Astrocyte (in vitro differentiated cells and primary cell): ENCODE measurements at places on chromosomes 7 and 10.

- DNase-seq, result peak; percentile 26
Observed at GRCh38 chr10:74081192-74081803, 69.3 kb downstream of the AP3M1 start.

DNA sequence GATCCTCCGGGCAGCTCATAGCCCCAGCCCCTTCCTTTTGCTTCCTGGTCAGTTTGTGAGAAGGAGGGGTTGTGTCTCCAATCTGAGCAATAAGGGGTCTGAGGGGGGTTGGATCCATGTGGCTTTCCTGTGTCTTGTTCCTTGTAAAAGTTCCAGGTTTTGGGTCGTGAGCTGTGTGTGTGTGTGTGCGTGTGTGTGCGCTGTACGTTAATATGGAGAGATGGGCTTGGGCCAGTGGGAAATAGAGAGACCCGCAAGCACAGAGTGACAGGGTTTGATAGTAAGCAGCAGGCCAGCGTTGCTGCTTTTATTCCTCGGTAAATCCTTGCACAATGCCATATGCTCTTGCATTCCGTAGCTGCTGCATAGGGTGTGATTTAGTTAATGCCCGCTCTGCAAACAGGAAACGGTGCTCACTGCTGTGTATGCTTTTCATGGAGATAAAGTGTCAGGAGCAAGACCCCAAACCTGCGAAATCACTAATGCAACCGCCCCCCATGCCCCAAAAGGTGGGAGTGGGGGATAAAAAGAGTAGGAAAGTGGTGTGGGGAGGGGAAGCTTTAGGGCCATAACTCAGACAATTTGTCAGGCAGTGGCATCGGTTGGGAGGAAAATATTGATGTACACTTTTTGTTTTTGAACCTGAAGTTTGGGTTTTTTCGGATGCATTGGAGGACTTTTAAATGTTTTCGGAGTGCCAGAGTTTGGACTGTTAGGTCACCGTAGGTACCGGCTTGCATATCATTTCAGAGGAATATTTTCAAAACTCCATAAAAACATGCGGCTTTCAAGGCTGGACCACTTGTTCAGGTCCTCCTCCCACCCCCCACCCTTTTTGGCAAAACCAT, 108.7 kb downstream of the TCF7L2 start:
- peak; percentile 64 for DNase-seq

DNA sequence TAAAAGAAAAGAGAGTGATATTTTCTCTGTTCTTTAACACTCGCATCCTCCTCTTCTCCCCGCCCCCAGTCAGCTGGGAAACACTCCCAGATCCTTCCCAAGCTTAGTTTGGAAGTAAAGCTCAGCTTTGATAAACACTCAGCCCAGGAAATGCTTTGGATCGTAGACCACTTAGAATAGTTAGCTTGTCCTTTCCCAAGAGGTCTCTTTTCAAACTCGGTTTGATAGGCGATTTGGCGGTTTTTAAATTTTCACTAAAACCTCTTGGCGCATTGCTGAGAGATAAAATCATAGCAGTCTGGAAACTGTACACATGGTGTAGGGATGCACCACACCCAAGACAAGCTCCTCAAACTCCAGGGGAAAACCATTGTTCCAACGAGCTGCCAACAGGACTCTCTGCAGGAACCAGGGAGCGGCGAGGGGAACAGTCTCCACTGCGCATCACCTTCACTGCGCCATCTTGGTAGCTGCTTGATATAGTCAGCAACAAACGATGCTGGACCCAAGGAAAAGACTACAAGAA, 22.3 kb downstream of the SMURF1 start:
- no peak for DNase-seq

DNA sequence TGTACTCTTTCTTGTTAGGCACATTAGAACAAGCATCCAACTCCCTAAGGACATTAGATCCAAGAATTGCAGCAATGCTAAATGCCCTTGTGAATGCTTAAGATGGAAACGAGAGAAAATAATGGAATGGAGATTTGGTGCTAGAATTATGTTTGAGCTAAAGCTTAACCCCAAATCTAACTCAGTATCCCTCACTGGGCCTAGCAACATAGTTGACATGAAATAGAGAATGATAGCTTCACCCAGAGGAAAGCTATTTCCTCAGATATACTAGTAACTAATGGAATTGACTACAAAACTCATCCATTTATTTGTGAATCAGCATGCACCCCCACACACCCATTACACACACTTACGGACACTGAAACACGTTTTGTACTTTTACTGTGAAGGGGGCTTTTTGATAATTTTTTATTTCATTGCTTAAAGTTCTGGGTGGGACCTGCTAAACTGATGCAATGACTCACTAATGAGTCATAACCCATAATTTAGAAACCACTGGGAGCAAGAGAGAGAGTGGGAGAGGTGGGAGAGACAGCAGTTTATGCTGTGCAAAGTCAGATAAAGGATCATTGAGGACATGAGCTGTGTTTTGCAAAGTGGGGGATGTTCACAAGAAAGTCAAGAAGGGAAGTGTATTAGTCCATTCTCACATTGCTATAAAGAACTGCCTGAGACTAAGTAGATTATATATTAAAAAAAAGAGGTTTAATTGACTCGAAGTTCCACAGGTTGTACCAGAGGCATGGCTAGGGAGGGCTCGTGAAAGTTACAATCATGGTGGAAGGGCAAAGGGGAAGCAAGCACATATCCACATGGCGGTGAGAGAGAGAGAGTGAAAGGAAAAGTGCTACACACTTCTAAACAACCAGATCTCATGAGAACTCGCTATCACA, 382.7 kb downstream of the SFMBT2 start:
- DNase-seq, result peak; percentile 64

- no peak for DNase-seq
Observed at GRCh38 chr7:127021019-127021738, 231.6 kb downstream of the GRM8 start.
